ENCODE measurements at places on chromosomes 2 and 18. TPM values are rescaled to one million over a fixed set of nuclear protein-coding genes. Genes with fewer than 3 reads are reported as not detected.

- H3K27ac ChIP-seq, result no peak overlapping the region
- no peaks in the 10 kb centered on the region for H3K4me1 ChIP-seq
- no peak for DNase-seq
- no peak overlapping the region for H3K4me3 ChIP-seq
- H3K36me3 ChIP-seq, result no peaks in the 10 kb centered on the region
Measured at GRCh38 chr2:205865905-205866441, 183.7 kb downstream of the NRP2 start.

DNA sequence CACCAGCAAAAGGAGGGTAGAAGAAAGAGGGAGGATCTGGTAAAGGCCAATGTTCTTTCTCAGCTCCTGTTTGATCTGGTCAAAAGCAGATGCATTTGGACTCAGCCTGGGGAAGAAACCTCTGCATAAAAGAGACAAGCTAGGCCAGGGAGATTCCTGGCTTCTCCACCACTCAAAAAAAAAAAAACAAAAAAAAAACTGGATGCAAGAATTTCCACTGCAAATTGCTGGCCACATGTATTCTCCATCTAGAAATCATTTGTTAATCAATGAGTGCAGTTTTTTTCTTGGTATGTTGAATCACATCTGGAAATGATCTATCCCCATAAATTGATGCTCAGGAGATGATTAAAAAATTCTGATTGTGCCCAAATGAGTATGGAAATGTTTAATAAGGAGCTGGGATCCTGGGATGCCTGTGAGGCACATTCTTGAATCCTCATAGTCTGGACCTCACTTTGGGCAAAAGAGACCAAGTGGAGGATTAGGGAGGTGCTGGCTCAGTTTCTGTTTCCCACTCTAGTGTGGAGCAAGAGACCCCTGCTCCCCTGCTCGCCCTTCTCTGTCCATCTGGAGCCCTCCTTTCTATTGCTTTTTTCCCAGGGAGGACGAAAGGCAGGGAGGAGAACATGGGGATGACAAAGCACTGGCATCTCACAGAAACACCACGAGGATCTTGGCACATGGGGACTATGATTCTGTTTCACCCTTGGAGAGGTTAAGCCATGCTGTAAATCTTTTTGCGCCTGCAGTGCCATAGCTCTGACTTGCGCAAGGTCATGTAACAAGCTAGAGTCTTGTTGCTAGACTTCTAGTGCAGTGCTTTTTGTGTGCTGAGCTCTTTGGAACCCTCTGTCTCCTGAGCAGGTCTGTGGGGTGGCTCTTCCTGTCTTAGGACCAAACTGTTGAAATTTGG, 57.6 kb downstream of the APOB start:
- no peaks in the 10 kb centered on the region for H3K4me1 ChIP-seq
- no peak for DNase-seq
- H3K27ac ChIP-seq, result no peak overlapping the region

C1QL2 gene
- total RNA-seq, result not detected

DNA sequence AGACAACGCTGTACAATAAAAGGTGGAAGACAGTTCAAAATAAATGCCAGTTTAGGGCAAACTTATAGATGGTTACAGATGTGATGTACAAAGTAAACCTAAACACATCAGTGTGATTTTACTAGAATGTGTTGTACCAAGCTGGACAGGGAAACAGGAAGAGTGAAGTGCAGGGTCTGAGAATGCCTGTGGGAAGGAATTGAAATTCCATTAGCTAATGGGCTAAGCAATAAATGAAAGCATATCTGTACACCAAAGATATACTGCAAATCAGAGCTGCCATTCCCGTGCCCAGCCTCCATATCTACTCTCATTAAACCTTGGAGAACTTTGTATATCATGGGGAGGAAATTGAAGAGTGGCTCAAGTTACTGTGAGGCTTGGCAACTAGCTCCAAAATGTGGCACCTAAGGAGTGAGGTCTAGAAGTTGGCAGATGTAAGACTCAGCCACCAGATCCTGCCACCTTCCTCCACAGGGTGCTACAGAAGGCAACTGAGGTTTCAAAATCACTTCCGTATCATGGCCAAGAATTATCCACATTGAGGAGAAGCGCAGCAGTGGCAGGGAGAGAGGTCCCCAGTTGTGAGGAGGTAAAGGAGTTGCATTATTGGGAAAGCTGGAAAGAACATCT, 277.8 kb downstream of the TCF4 start:
- H3K27me3 ChIP-seq, result no peaks in the 10 kb centered on the region
- no peak overlapping the region for H3K4me3 ChIP-seq
- H3K27ac ChIP-seq, result no peak overlapping the region
- H3K36me3 ChIP-seq, result no peaks in the 10 kb centered on the region

DNA sequence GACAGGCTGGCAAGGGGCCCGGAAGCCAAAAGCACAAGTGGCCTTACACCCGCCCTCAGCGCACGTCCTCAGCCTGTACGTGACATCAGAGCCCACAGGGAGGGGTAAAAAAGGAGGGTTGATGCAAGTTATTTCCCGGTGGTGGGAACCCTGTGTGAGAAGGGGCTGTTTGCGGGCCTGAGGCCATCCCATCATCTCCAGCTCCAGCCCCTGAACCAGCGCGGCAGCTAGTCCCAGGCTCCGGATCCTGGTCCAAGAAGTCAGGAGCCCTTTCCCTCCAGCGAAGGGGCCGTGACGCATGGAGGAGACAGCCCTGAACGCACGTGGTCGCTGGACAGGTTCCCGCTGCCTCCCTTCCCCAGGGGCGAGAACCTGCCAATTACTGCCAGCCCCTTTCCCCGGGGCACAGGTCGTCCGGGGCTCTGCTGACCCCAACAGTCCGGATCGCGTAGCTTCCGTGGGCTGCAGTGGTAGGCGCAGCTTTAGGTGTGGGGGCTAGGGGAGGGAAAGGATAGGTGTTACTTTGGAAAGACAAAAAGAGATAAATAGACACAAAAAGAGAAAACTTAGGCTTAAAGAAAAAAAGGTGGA, 1.3 kb upstream of the LRP2 start:
- DNase-seq, result peak; percentile 14
- H3K36me3 ChIP-seq, result no peaks in the 10 kb centered on the region
- H3K4me1 ChIP-seq, result peaks cover 20% of the 10 kb centered on the region
- peaks cover 31% of the 10 kb centered on the region for H3K27me3 ChIP-seq
- peak overlapping the region; percentile 71 for H3K4me3 ChIP-seq

TUBA3E gene
- total RNA-seq, result not detected

ACMSD gene
- not detected for total RNA-seq

TXNL1 gene
- total RNA-seq, result 86.8 TPM

DNA sequence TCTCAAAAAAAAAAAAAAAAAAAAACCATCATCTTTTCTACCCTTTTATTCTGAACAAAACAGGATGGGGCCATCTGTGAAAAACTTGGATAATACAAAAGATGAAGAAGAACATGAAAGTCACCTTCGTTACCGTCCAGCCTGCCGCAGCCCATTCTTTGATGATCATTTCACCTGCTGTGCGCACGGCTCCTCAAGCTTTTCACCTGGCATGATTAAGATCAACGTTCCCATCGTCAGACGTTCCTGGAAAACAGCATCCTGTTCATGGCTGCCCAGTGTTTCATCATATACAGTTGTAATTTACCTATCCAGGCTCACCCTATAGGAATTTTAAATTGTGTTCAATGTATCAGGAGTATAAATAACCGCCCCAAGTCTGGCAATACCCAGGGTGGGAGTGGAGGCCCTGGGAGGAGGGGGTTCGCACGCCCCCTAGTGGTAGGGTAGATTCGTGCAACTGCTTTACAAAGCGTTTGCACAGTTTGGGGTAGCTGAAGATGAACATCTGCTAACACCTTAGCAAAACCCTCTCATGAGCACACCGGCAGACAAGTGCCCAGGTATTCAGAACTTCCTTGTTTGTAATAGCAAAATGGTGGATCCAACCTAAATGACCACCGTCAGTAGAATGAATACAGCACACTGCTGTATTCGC, 49.0 kb upstream of the GLI2 start:
- H3K36me3 ChIP-seq, result no peaks in the 10 kb centered on the region
- no peak overlapping the region for H3K4me3 ChIP-seq
- H3K27me3 ChIP-seq, result no peaks in the 10 kb centered on the region
- H3K27ac ChIP-seq, result no peak overlapping the region
- DNase-seq, result no peak

- no peak overlapping the region for H3K27ac ChIP-seq
- H3K4me1 ChIP-seq, result no peaks in the 10 kb centered on the region
- DNase-seq, result no peak
Measured at GRCh38 chr2:47653036-47653435, 129.9 kb upstream of the MSH6 start.

DNA sequence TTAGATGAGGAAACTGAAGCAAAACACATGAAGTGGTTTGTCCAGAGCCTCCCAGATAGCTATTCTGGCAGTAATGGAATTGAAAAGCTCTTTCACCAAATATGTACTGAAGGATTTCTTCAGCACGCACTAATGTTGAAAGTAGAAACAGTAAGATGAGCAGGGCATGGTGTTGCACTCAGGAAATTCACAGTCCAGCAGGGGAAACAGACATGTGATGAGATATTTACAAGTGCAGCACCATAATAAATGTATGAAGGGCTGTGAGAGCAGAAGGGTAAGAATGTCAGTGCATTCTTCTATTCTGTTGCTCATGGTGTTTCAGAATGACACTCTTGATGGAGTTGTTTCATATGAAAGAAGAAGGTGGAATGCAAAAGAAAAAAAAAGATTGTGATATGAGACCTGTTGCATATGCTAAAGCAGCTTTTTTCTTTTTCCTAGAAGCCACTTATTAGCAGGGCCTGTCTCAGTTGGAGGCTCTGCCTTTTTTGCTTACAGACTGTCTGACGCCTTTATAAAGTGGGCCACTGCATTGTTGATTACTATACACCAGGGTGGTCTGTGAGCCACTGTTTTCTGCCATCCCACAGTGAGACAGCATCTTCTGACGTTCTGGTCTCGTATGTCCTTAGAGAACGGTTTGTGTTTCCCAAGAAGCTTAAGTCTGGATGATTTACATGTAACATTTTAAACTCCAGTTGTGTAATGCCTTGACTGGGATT, 516.9 kb downstream of the ARHGAP15 start:
- H3K27me3 ChIP-seq, result no peaks in the 10 kb centered on the region
- DNase-seq, result no peak
- H3K4me3 ChIP-seq, result no peak overlapping the region
- H3K27ac ChIP-seq, result no peak overlapping the region
- peaks cover 1% of the 10 kb centered on the region for H3K36me3 ChIP-seq

DNA sequence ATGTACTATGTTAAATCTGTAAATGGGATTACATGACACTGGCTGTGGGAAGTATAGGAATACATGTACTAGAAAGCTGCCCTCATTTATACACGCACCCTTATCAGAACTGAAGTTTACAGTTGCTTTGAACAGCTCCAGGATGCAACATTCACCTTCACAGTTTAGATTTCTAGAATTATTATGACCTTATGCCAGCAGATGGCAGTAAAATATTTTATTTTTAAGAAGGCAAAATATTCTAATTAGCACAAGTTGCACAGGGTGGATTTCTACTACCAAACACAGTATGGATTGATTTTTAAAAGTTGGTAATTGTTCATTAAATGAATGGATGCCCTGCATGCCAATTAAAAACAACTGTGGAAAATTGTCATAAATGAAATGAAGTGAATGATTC, 670.4 kb downstream of the KCNJ3 start:
- no peaks in the 10 kb centered on the region for H3K27me3 ChIP-seq
- H3K4me1 ChIP-seq, result no peaks in the 10 kb centered on the region
- H3K27ac ChIP-seq, result no peak overlapping the region
- DNase-seq, result no peak
- H3K36me3 ChIP-seq, result no peaks in the 10 kb centered on the region
- no peak overlapping the region for H3K4me3 ChIP-seq

D2HGDH gene
- 23.4 TPM for total RNA-seq

SERPINB3 gene
- total RNA-seq, result not detected

DNA sequence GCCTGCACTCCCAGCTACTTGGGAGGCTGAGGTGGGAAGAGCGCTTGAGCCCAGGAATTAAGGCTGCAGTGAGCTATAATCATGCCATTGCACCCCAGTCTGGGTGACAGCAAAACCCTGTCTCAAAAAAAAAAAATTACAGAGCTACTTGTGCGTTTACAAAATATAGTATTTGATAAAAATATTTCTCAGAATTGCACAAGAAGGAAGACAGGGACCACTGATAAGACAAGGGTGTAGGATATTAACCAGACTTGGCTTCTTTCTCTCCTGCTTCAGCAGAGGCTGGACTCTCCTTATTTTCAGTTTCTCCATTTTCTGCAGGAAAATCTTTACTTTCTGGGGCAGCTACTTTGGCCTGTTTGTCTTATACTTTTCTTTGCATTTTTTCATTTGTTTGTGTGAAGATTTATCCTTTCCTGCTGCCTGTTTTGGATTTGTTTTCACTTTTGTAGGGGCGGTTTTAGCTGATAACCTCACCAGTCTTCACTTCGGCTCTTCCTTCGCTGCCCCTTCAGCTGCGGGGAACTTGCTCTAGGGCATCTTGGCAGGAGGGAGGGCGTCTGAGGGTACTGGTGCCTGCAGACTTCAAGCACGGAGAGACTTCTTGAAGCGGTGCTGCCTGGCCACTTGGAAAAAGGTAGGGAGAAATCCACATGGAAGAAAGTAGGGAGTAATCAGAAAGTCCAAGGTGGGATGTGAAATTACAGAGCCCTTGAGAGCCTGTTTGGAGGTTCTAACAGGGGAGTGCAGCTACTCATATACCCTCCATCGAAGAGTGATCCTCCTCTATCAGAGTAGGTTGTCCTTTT, 14.9 kb upstream of the ZDBF2 start:
- no peak overlapping the region for H3K27ac ChIP-seq
- H3K36me3 ChIP-seq, result no peaks in the 10 kb centered on the region
- H3K4me1 ChIP-seq, result no peaks in the 10 kb centered on the region
- H3K27me3 ChIP-seq, result peaks cover 17% of the 10 kb centered on the region
- no peak for DNase-seq

GRCh38 chr2:123036300-123036699, 988.8 kb upstream of the CNTNAP5 start:
- no peaks in the 10 kb centered on the region for H3K4me1 ChIP-seq
- H3K4me3 ChIP-seq, result no peak overlapping the region
- H3K36me3 ChIP-seq, result no peaks in the 10 kb centered on the region
- no peaks in the 10 kb centered on the region for H3K27me3 ChIP-seq
- no peak for DNase-seq
- H3K27ac ChIP-seq, result no peak overlapping the region

GRCh38 chr18:8357320-8357719, 251.9 kb upstream of the RAB12 start:
- no peak overlapping the region for H3K27ac ChIP-seq
- no peaks in the 10 kb centered on the region for H3K4me1 ChIP-seq
- no peak overlapping the region for H3K4me3 ChIP-seq
- no peak for DNase-seq
- no peaks in the 10 kb centered on the region for H3K36me3 ChIP-seq
- H3K27me3 ChIP-seq, result no peaks in the 10 kb centered on the region

ABCG8 gene
- total RNA-seq, result not detected

- H3K4me1 ChIP-seq, result no peaks in the 10 kb centered on the region
- H3K36me3 ChIP-seq, result no peaks in the 10 kb centered on the region
- no peak within 1 kb of the TSS for H3K27ac ChIP-seq
- H3K4me3 ChIP-seq, result no peak within 1 kb of the TSS
Measured at GRCh38 chr2:101991721-101992145, at the start of gene IL1R2. IL1R2 (plus strand) TSS chr2:101991960; CDS start chr2:102008576, 16,616 bp downstream.

DNA sequence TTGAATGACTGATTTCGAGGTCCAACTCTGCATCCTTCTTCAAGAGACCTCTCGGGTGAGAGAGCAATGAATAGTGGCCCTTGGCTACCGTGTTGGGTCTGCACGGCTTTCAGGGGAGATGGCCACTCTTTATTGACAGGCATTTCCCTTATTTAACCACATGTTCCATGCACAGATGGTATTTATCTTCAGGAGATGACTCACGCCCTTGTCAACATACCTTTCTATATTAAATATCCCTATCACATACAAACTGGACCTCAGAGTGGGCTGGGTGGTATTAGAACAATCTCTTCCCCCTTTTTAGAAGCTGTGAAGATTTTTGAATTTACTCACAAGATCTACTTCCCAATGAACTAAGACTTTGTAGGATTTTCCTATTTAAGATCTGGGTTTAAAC, 109.6 kb upstream of the CDC42EP3 start:
- DNase-seq, result no peak
- H3K27me3 ChIP-seq, result no peaks in the 10 kb centered on the region
- H3K36me3 ChIP-seq, result no peaks in the 10 kb centered on the region
- no peaks in the 10 kb centered on the region for H3K4me1 ChIP-seq

Data from CD8-positive, alpha-beta memory T cell (primary cell).